ENCODE measurements at places on chromosomes 7 and 10.

GRCh38 chr7:157046681-157047080 is 36.2 kb upstream of the MNX1 start:
- DNase-seq = no peak

GRCh38 chr7:21893401-21893800 is 52.3 kb downstream of the CDCA7L start:
- DNase-seq = no peak

- DNase-seq = no peak
These were observed 185.5 kb upstream of the NFE2L3 start for GRCh38 chr7:25966469-25966868.

DNA sequence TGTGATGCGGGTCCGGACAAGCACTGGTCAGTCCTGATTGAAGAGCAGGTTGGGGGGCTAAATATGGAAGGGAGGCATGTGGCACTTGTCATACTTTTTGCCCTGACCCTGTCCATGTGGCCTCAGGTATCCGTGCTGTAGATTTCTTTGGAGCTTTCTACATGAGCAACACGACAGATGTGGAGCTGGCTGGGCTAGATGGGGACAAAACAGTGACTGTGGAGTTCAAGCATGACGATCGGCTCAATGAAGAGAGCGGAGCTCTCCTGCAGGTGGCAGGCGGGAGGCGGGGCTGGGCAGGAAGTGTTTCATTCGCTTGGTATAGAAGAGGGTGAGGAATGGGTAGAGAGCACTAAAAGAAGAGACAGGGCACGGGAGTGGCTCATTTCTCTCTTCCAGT is 13.0 kb upstream of the CHCHD1 start:
- DNase-seq = no peak

GRCh38 chr7:794207-794606 is 38.1 kb upstream of the SUN1 start:
- DNase-seq = no peak

DNA sequence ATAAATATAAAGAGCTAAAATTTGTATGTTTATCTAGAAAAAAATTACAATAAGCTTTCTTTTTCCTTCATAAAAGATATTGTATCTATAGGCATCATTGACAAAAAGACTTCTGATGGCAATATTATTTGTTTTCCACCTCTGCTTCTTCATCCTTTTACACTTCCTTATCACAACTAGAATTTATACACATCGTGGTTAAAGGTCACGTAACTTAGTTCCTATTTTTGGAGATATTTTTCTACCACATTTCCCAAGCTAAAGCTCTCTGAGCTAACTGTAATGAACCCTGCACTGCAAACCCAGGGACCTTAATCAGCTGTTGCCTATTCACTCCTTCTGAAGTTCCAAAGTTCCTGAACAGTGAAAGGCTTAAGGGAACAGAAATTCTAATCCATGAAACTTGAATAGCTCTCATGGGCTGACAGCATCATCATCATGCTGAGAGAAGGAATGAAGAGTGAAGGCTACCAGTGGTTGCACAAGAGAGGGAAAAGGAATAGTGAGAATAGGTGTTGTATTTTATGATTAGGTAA is 106.1 kb upstream of the SLC13A1 start:
- DNase-seq = no peak

DNA sequence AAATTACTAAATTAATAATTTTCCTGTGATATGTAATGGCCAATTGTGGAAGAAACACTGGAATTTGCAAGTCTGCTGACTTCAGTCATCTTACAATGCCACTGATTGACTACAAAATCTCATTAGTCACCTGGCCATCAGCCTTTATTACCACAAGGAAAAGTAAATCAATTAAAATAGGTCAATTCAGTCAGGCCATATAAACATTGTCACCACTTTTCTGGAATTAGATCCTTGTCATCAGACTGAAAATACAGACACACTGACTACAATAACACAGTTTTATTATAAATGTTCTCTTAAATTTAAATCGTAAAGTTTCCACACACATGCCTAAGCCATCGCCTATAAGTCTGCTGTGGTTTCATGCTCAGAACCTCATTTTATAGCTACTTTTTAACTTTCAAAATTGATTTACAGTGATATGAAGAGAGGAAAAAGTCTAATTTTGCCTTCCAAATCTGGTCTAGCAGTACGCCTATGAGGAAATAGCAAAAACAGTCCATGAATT is 54.2 kb downstream of the RTKN2 start:
- no peak for DNase-seq

GRCh38 chr10:92239600-92240288 is 51.1 kb downstream of the CPEB3 start:
- peak; percentile 32 for DNase-seq

DNA sequence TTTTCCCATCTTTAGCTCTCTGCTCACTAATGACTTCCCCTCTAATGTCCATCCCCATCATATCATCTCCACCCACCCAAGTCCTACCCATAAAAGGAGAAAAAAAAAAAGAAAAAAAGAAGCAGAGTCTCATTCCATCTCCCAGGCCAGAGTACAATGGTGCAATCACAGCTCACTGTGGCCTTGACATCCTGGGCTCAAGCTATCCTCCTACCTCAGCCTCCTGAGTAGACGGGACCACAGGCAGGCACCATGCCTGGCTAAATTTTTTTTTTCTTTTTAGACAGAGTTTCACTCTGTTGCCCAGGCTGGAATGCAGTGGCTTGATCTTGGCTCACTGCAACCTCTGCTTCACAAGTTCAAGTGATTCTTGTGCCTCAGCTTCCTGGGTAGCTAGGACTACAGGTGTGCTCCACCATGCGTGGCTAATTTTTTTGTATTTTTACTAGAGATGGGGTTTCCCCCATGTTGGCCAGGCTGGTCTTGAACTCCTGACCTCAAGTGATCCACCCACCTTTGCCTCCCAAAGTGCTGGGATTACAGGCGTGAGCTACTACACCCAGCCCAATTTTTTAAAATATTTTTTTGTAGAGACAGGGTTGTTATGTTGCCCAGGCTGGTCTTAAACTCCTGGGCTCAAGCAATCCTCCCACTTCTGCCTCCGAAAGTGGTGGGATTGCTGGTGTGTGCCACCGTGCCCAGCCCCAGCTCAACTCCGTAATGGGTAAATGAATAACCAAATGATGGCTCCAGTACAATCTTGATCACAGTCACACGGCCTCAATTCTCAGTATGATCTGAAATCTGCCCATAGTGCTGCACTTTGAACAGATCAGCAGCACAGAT is 24.6 kb upstream of the SGMS1 start:
- DNase-seq = no peak
